ENCODE measurements at places on chromosomes 1 and 21.

- no peak for DNase-seq
Measured at GRCh38 chr1:92975551-92976232, 14.4 kb upstream of the DIPK1A start.

GRCh38 chr1:154716614-154717527, 108.9 kb upstream of the ADAR start:
- DNase-seq: peak; percentile 19

GRCh38 chr1:226545836-226546596, 2.5 kb upstream of the STUM start:
- peak; percentile 24 for DNase-seq

- peak; percentile 38 for DNase-seq
Measured at GRCh38 chr1:179818743-179819173, 58.8 kb downstream of the TOR1AIP2 start.

GRCh38 chr21:37551993-37552355, 185.4 kb downstream of the DYRK1A start:
- DNase-seq: no peak

GRCh38 chr1:101451888-101452287, 215.1 kb downstream of the S1PR1 start:
- no peak for DNase-seq

- DNase-seq: no peak
Measured at GRCh38 chr21:33980276-33980916, 64.8 kb upstream of the ATP5PO start.

DNA sequence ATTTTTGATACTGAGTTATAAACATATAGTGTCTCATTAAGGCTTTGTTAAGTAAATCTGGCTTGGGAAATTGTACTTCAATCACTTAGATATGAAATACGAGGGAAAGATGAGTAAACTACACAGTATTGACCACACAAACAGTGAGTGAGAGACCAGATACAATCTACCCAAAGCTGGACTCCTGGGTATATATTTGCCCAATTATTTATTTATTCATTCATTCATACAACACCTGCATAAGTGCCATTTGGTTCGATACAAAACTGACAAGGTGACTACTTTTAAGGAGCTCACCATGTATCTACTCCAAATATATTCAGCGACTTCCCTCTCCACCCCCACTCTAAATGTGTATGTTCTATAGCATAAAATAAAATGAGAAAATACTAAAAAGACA, 143.4 kb downstream of the TGFB2 start:
- no peak for DNase-seq

DNA sequence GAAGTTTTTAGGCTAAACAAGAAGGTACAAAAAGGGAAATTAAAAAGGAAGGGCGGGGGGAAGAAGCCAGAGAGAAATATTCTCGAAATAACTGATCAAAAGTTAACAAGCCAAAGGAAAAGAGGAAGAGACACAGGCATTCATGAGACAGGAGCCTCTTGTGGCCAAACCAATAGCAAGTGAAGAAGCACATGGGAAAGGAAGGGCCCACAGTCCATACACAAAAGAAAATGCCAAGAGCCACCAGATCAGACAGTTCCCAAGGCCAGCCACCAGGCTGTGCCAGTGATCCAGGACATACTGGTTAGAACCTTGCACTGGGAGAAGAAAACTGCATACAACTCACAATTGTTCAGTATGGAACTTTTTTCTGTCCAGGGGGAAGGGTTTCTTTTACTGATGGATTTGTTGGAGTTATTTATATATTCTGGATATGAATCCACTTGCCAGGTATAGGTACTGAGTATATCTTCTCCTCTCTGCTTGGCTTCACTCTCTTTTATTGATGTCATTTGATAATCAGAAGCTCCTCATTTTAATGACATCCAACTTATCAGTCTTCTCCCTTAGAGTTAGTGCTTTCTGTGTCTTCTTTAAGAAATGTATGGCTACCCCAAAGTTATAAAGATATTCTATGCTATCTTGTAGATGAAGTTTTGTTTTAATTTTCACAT, 76.8 kb downstream of the CD46 start:
- DNase-seq: peak; percentile 89

GRCh38 chr21:28207436-28208173, 785.1 kb downstream of the LTN1 start:
- peak; percentile 88 for DNase-seq

- no peak for DNase-seq
Measured at GRCh38 chr21:29675451-29675850, 264.3 kb downstream of the GRIK1 start.

DNA sequence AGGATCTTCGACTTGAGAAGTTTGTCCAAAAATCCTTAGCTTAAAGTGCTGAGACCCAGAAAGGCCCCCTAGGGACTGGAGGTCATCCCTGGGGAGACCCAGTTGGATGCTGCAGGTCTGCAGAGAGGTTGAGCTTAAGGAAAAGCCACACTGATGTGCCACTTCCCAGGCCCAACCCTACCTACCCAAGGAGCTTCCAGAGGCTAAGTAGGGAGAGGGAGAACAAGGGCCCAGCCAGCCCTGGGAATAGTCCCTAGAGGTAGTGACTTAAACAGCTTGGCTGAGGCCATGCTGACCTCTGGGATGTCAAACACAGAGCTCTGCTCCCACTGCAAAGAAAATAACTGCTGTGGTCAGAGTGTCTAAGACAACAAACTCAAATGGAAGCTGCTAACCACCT, 693.7 kb downstream of the MATN1 start:
- no peak for DNase-seq

GRCh38 chr1:215637041-215637573, 70.0 kb downstream of the KCTD3 start:
- peak; percentile 80 for DNase-seq

GRCh38 chr1:228304225-228304624, 96.4 kb downstream of the OBSCN start:
- DNase-seq: no peak

DNA sequence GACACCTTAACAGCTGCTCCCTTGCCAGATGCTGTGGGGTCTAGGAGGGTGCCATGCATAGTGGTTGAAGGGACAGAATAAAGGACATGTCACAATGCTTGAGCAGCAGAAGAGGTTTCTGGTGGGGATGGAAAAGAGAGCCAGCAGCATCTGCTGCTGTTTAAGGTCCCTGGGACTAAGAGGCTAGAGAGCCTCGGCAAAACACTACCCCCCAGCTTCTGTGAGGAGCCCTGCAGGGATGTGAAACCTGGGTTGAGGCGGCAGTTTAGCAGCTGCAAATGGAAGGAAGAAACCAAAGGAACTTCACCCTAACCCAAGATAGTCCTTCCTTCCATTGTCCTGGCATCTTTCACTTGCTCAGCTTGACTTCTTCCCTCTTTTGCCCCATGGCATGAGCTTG, 39.4 kb downstream of the PLXNA2 start:
- peak; percentile 35 for DNase-seq

- peak; percentile 84 for DNase-seq
Measured at GRCh38 chr1:235503403-235504121, 690 bp downstream of the B3GALNT2 start.

- DNase-seq: no peak
Measured at GRCh38 chr1:58107943-58108342, 438.6 kb downstream of the OMA1 start.

DNA sequence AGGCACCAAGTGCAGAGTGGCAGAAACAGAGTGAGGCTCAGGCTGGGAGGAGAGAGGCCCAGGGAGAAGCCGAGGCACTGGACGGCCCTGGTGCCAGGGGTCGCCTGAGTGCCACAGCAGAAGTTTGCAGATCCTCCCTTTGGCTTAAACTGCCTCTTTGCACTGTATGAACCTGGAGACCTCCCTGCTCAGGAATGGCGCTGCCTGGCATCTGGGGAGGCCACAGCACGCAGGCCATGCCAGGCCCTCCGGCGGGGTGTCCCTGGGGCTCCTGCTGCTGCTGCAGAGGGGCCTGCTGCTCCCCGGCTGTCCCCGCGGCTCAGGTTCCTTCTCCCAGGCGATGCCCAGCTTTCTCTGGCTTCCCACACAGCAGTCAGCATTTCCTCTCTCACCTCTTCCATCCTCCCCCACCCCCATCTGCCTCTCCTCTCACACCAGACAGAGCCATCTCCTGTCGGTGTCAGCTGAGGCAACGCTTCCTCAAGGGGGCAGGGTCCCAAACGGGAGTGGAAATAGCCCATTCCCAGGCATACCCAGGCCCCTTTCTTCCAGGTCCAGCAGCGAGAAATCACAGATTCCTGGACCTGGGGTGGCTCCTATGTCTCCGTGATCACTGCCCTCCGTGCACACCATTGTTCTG, 35.2 kb downstream of the SYT6 start:
- no peak for DNase-seq

DNA sequence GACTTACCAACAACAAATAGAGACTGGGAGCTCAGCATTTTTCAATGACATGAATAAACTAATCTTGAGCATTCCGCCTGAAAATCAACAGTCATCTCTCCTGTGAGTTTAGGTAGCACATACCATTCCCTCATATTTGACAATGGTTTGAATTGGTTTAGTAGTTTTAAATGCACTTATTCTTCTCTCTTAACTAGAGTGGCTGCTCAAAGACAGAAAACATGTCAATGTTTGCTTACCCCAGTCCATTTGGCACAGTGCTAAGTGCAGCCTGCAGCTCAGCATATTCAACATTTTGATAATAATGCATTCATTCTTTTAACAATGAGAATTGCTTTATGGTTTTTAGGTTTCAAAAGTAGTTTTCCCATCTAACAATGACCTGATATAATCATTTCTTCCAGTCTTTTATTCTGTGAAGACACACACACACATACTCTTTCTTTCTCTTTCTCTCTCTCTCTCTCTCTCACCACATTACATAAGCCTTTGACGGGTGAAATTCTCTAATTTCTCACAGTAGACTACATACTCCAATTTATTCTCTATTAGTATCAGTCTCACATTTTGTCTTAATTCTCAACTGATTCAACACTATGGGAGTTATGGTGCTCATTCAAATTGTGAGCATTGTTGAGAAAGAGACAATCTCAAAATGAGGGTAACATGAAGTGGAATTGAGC, 432.3 kb downstream of the LRRIQ3 start:
- DNase-seq: no peak

- peak; percentile 98 for DNase-seq
Measured at GRCh38 chr1:170162459-170163246, 16.9 kb downstream of the NTMT2 start.

- peak; percentile 52 for DNase-seq
Measured at GRCh38 chr1:214708321-214708955, 105.4 kb downstream of the CENPF start.

DNA sequence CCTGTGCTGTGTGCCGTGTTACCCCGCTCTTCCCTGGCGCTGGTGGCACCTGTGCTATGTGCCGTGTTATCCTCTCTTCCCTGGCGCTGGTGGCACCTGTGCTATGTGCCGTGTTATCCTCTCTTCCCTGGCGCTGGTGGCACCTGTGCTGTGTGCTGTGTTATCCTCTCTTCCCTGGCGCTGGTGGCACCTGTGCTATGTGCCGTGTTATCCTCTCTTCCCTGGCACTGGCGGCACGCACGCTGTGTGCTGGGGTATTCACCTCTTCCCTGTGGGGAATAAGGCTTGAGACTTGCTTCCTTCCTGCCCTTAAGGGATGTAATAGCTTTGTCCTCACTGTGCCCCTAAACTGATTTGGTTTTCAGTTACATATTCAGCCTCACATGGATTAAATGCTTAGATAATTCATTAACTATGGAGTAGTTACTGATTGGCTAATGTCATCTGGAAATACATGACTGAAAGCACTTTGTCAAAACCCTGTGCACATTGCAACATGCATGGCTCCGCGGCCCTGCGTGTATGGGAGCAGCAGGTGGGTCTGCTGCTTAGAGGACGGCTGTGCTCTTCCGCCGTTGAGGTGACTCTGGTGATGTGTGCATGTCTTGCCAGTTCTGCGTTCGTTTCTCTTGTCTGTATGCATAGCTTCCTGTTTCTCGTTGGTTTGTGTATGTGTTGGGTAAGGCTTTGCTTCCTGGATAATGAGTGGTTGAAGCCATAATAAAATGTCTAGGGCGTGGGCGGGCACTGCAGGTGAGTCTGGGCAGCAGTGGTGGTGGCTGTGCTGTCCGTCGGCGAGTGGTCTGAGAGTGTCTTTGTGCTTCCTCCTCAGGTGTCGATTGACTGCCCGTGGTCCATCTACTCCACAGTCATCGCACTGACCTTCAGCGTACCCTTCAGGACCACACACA, 17.9 kb upstream of the PWP2 start:
- DNase-seq: no peak

GRCh38 chr1:40838980-40839942, 22.9 kb downstream of the CITED4 start:
- DNase-seq: no peak

DNA sequence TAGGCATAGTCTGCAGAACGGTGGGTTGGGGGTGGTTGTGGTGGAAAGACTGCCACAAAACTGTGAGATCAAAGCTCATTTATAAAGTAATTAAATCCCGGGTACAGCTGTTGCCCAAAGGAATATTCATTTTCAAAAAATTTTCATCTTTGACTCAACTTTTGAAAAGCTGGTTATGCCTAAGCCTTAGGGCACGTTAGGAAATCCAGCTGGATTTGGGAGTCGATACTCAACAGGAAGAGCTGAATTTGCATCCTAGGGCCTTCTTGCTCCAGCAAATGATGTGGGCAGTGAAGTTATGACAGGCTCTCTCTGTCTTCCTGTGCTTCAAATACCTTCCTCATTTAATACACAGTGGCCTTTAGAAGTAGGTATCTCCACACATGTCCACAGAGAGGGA, 31.7 kb downstream of the ZP4 start:
- DNase-seq: no peak

- DNase-seq: no peak
Measured at GRCh38 chr1:147833231-147833860, 69.2 kb upstream of the GJA8 start.

- DNase-seq: no peak
Measured at GRCh38 chr1:154801234-154802011, 68.7 kb downstream of the KCNN3 start.

DNA sequence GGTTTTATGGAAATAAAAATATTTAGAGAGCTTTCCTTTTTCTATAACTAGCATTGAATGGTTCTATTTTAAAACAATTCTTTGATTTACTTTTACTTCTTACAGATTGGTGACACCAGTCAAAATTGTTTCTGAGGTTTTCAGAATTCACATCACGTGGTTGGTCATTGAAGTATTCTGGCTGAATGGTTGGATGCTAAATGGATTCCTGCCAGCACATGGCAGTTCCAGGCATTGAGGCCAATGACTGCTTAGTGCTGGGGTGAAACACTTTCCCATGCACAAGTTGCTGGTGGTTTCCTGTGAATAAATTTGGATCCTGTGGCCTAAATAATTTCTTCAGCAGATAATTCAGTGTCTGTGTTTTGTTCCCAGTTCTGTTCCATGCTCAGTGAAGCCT, 20.6 kb downstream of the NCAM2 start:
- no peak for DNase-seq

DNA sequence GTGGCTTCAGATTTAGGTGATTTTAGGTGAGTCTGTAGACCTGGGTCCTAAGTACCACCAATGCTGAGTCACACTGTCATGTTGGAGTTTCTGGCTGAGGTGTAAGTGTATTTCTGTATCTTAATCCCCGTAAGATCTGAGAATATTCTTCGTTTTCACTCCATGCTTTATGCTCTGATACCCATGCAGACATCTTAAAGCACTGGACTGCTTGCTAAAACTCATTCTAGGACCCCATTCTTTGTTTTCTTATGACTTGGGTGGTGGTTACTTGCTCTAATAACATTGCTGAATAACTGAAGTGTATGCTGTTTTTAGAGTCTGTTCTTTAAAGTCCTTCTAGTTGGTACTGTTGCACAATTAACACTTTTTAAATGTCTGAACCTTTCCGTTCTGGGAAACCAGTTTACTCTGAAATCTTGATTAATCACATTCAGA, 36.6 kb downstream of the CDC42 start:
- DNase-seq: peak; percentile 16

- no peak for DNase-seq
Measured at GRCh38 chr1:206560007-206560716, 52.1 kb downstream of the EIF2D start.

Data from GM23248 (cell line).